Left lung (tissue), 14 donors: ENCODE measurements at places on chromosomes 3 and 15. TPM values are rescaled to one million over a fixed set of nuclear protein-coding genes. Genes with fewer than 3 reads are reported as not detected.

GRCh38 chr3:99568663-99569335 lies 69.6 kb upstream of the COL8A1 start:
- no peak for DNase-seq

TICRR gene
- total RNA-seq, result 1.8 TPM

PPARG gene
- total RNA-seq, result 39.6 TPM

DNA sequence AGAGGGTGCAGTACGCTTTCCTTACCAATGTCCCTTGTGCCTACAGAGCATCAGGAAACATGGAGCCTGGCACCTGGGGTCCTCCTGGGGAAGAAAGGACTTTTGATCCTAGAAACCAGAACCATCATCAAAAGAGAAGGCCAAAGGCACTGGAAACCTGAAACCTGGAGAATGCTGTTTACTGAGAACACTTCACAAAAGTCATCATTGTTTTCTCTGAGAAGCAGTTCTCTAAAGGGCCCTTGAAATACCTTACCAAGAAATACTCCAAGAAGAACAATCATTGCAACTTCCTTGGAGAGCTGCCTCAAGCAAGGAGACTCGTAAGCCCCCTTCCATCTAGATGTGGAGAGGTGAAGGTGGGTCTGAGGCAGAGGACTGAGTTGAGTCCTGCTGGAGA lies 66.0 kb downstream of the TLE3 start:
- peak; percentile 35 for DNase-seq

DNA sequence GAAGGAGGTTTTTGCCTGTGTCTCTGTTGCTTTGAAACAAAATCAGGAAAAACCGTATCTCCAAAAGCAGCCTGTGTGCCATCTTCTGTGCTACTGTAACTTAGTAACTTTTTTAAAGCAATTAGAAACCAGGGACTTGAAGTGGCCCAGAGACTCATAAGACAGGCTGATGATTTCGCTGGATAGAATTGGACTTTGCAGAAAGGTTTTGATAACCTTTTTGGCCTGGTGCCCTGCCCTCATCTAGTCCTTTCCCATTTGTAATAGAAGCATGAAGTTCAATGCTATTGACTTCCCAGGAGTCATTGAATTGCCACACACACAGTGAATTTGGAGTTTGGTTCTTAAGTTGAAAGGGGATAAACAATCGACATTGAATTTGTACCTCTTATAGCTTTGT lies 157.2 kb downstream of the PTPRG start:
- no peak for DNase-seq

DNA sequence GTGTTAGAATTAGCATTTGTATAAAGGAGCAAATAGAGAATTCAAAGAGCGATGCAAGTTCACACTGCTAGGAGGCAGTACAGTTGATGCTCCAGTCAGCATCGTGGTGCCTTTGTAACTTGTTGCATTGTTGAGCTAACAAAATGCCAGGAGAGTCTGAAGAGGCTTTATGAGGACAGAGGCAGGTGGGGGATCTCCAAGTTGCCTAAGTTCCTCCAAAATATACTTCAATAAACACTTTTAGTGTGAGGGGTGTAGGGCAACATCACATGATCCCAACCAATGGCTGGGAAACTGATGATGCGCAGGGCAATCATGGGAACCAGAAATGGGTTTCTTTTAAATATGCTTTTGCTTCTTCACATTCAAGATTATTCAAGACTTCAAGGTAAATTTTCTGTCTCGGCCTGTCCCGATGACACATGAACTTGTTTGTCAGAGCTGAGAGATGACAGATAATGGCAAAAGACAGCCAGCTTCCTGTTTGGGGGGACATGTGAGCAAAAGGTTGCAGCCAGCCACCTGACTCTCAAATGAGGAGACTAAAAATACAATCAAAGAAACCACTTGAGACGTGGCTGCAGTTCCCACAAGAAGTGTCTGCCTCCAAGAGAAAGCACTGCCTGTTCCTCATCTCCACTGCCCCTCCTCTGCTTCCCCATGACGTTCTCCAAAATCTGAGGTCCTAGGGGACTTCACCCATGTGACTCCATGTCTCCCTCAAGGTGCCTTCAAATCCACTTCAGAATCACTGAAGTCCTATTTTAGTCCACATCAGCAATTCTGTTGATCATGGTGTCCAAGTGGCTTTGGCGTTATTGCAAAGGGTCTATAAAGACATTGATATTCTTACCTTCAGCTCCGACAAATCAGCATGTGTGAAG lies 39.3 kb downstream of the KLHL6 start:
- DNase-seq, result no peak

DNA sequence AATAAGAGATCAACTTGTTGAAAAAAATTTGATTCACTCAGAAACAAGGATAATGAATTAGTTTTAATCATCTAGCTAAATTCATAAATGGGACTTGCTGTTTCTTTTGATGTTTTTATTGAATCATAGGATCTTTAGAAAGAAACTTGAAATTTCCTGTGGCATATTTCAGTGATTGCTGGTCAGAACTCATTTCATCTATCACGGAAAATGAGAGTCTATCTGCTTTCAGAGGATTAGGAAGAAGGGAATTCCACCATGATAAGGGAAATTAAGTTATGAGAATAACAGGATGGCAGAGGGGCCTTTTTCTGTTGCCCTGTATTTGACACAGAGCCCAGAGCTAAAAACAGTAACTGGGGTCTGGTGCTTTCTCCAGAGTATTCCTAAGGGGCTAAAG lies 44.9 kb upstream of the CCNL1 start:
- DNase-seq, result no peak

GRCh38 chr15:52682781-52683180 lies 3.6 kb upstream of the ATOSA start:
- no peak for DNase-seq

GRCh38 chr3:58175437-58176184 lies 35.2 kb downstream of the DNASE1L3 start:
- DNase-seq, result no peak

DNA sequence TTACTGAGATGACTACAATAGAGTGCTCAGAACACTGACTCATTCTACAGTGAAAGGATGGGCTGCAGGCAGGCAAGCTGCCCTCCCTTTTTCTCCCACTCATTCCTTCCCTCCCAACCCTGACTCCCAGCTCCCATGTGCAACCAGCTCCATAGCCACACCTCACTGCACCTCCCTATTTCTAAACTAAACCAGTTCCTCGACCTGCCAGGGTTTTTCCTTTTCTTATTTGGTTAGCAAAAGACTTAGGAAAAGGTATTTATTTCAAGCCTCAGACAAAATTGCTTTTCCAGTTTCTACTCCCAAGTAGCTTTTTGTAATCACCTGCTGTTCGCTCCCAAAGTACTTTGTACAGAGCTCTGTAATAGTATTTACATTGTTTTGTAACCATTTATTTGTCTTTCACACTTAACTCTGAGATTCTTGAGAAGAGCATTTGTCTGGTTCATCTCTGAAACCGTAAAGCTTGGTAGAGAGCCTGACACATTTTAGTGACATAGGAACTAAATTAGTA lies 2.2 kb downstream of the AADAC start:
- DNase-seq, result peak; percentile 47

DNA sequence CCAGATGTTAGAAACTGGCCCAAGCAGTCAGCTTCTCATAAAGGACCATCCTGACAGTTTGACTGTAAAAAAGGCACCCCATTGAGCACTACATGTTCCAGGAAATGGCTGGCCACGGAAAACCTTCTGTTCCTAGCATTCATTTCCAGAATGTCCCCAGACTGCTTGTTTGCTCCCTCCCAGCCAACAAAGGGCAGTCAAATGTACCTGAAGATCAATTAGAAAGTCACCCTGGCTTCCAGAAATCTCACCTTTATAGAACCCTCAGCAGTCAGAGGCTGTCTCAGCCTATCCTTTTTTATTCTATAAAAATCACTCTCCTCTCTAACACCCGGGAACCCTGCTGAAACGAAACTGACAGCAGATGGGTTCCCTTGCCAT lies 784 bp upstream of the SAMMSON start:
- no peak for DNase-seq

DNA sequence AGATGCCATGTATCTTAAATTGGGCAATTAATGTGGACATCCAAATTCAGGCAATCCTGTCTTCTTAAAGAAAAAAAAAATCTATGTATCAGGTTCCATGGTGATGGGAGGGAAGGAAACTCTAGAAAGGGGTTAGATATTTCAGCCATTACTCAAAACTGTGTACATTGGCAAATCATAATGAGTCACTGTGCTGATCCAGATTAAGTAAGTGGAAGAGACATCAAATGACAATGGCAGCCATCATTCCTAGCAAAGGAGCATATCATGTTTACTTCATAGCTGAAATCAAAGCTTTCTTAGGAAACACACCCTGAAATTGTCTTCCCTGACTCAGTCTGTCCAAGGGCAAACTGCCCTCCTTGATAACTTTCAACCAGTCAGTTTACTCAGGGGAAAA lies 713.3 kb upstream of the GBE1 start:
- no peak for DNase-seq

GATM gene
- total RNA-seq, result 6.8 TPM

GRCh38 chr15:42544853-42545629 lies 3.6 kb downstream of the LRRC57 start:
- DNase-seq, result no peak

CAPN7 gene
- 41.4 TPM for total RNA-seq

TRPM1 gene
- total RNA-seq, result not detected

GRCh38 chr3:43994657-43995546 lies 246.8 kb upstream of the TOPAZ1 start:
- no peak for DNase-seq

DNA sequence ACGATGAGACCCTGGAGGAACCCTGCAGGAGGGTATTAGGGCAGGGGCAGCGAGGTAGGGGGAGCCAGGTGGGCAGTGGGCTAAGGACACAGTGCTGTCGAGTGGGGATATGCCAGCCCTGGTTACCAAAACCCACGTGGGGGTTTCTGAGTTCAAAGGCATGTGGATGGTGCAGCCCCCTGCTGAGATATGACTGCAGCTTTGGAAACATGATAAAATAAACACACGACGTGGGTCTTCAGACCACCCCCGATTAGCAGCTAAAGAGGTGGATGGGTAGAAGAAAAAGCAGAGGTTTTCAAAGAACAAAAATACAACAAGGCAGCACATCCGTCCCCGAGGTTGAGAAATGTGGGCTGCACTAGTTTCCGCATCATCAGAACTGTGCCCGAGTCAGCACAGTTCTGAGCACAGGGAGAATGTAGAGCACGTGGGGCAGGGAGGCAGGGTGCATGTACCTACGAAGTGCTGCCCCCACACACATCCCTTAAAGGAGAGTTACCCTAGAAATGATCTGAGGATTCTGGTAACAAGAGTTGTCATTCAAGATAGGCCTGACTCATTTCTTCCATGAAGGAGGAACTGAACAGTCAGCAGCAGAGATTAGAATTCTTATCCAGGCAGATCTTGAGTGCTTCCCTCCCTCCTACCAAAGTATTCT lies 121.3 kb downstream of the RPLP1 start:
- no peak for DNase-seq

GRCh38 chr15:38042707-38043445 lies 108.4 kb downstream of the TMCO5A start:
- no peak for DNase-seq
